ENCODE measurements at places on chromosomes 12 and 14.

GRCh38 chr14:63881926-63882325 is 29.1 kb downstream of the SYNE2 start:
- DNase-seq, result no peak

DNA sequence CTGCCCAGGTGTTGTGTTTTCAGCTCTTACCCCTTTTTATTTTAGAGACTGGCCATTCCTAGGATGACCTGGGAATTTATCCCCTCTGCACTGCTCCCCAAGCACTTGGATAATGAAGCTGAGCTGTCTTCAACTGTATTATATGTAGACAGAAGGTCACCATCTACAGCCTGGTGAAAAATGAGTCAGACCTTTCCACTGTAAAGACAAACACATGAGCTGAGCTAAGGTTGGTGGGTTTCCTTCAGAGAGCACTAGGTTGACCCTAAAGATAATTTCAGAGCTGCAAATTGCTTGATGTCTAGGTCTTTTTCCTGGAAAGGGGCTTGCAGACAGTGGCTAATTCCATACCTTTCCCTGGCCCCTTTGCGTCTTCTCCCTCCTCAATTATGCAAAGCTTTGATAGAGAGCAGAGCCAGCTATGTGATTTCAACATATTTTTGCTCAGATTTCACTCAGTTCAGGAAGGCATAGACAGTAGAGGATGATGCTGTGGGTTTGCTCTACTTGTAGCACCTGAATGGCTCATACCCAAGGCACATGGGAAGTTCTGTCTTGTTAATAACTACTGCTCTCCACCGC is 9.2 kb upstream of the IKZF4 start:
- no peak for DNase-seq

DNA sequence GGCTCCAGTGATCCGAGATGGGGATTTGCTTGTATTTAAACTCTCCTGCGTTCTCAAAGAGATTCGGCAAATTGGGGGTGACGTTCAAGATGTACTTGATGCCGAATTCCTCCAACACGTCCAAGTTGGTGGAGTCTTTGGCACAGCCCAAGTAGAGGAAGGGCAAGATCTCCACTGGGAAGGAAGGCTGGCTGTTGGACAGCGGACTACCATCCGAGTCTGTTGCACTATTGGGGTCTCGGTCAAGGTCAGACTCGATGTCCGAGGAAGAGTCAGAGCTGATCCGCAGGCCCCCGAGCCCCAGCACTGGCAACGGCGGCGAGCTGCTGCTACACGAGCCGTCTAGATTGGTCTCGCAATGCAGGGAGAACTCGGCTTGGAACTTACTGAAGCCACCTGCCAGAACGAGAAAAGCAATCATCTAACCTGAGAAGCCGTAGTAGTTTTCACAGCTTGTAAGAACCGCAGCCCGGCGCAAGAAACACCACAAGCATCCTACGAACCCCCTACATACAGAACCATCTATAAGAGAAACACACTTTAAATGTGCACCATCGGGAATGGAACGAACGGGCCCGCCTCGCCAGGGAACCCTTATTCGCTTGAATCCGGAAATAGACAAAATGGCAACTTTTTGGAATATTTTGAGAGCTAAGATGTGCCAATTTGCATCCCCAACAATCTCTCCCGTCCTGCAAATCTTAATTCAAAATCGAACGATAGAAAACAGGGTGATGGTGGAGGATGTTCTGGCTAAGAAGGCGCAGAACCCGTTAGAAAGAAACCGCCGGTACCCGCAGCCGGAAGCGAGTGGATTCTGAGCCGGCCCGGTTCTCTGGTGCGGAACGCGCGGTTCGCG is 1.4 kb downstream of the DUSP6 start:
- peak; percentile 20 for DNase-seq

GRCh38 chr12:108514468-108514972 is 557 bp upstream of the FICD start:
- no peak for DNase-seq

- DNase-seq, result no peak
These were observed 846.8 kb downstream of the NRXN3 start for GRCh38 chr14:79016828-79017505.

- no peak for DNase-seq
These were observed 4.9 kb upstream of the DCAF4 start for GRCh38 chr14:72921396-72921795.

GRCh38 chr12:14605401-14605989 is 37.8 kb upstream of the PLBD1 start:
- no peak for DNase-seq

- DNase-seq, result no peak
These were observed 70.4 kb upstream of the RIC8B start for GRCh38 chr12:106704081-106704480.

- DNase-seq, result no peak
These were observed 63.6 kb downstream of the CHST11 start for GRCh38 chr12:104520242-104520900.

GRCh38 chr12:57817261-57817989 is 1.1 kb downstream of the AVIL start:
- DNase-seq, result no peak

GRCh38 chr14:31419967-31420318 is 407 bp downstream of the HEATR5A start:
- no peak for DNase-seq

- no peak for DNase-seq
These were observed 54.9 kb downstream of the BEGAIN start for GRCh38 chr14:100532154-100532861.

- DNase-seq, result no peak
These were observed 81.8 kb downstream of the NOS1 start for GRCh38 chr12:117279606-117280005.

DNA sequence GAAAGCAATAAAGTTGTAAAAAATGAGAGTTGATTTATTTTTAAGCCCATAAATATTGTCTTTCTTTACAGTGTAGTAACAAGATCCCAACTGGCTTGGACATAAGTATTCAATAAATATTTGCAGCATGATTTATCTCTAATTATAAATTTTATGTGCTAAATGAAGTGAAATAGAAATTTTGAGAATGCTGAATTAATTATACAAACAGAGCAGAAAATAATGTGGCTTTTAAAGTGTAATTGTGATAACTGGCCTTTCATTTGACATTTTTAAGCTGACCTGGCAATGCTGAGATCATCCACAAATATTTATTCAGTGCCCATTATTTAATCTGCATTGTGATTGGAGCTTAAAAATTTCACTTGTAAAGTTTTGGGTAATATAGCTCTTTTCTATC is 201.6 kb upstream of the NAV3 start:
- no peak for DNase-seq

GRCh38 chr12:48986720-48987291 is 8.7 kb downstream of the WNT1 start:
- DNase-seq, result no peak

DNA sequence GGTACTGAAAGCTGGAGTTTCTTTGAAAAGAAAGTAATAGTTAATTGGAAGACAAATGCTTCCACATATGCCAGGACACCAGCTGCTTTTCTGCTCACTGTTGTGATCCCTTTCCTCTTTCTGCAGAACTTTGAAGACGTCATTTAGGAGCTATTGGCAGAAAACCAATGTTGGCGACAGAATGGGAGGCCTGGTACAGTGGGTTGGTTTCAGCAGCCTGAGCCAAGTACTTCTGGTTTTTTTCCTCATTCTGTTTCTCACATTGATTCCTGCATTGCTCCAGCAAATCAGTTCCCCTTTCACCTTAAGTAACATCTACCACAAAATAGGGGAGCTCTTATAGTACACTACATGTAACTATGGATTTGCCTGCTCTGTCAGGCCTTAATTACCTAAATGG is 96.9 kb downstream of the FIGNL2 start:
- DNase-seq, result no peak

- no peak for DNase-seq
These were observed 151.6 kb downstream of the SYT1 start for GRCh38 chr12:79016181-79016580.

GRCh38 chr12:93882763-93883162 is 205.6 kb downstream of the CRADD start:
- no peak for DNase-seq

GRCh38 chr14:85528080-85528896 is 1.7 kb upstream of the FLRT2 start:
- DNase-seq, result no peak

DNA sequence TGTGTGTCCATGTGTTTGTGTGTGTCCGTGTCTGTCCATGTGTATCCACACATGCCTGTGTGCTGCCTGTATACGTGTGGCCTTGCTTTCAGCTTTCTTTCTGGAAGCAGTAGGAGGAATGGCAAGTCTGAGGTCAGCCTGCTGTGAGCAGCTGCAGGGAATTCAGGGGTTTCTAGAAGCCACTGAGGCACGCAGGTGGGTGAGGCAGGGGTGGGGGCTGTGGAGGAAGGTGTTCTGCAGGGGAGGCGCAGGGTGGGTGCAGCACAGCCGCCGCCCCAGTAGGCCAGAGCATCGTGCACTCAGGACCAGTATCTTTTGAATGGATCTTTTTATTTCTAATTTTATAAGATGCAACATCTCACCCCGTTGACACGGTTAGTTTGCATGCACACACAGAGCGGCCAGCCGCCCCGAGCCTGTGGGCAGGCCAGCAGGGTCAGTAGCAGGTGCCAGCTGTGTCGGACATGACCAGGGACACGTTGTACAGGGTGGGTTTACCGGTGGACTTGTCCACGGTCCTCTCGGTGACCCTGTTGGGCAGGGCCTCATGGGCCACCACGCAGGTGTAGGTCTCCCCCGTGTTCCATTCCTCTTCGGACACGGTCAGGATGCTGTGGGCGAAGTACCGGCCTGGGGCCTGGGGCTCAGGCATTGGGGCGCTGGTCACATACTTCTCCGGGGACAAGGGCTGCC is 327.7 kb downstream of the TMEM121 start:
- no peak for DNase-seq

GRCh38 chr12:122093098-122093883 is 14.7 kb downstream of the MLXIP start:
- no peak for DNase-seq

DNA sequence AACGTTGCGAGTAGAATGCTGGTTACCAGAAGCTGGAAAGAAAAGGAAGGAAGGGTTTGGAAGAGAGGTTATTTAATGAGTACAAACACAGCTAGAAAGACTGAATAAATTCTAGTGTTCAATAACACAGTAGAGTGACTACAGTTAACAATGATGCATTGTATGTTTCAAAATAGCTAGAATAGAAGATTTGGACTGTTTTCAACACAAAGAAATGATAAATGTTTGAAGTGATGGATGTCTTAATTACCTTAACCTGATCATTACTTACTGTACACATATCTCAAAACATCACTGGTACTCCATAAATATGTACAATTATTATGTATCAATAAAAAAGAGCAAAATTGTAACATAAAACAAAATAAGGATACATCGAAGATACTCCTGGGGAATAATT is 1221.8 kb upstream of the SEL1L start:
- DNase-seq, result no peak

GRCh38 chr12:3277306-3277943 is 200.2 kb downstream of the TSPAN9 start:
- no peak for DNase-seq

- DNase-seq, result no peak
These were observed 15.7 kb upstream of the TMEM119 start for GRCh38 chr12:108613548-108613947.

GRCh38 chr12:100359822-100360221 is 2.9 kb downstream of the SLC17A8 start:
- no peak for DNase-seq

DNA sequence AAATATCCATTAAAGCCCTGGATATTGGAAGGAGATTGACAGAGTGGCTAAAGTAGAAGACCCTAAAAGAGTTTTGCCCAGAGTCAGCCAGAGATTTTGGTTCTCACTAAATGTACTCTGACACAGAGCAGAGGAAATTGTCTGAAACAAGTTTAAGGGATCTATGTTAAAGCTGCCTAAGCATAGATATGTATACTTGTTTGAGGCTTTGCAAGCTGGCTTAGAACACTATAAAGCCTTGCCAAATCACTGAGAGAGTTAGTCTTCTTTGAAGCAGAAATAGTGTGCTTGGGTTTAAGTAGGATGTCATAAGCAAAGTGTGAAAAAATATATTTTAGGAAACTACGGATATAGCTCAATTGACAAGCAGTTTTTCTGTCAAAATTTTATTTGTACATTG is 653.5 kb downstream of the FSCB start:
- no peak for DNase-seq

DNA sequence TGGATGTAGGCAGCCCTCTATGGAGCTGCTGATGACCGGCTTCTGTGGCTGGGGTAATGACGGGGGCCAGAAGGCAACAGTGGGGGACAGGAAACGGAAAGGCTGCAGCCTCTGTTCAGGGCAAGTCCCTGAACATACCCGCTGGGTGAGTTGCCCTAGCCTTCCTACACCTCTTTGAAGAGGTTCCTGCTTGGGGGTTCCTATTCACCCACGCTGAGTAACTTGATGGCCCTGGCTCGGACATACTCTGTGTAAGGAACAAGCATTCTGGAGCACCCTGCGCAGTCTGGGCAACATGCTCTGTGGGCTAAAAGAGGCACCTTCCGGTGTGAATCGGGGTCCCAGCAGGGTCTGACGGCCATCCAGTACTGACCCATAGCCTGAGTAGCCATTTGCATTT is 17.7 kb upstream of the GSC start:
- DNase-seq, result no peak

- DNase-seq, result no peak
These were observed 464.5 kb downstream of the GXYLT1 start for GRCh38 chr12:41680155-41680554.

GRCh38 chr12:69966409-69966808 is 141.4 kb downstream of the MYRFL start:
- DNase-seq, result no peak

- DNase-seq, result no peak
These were observed 112.0 kb downstream of the DENND5B start for GRCh38 chr12:31478898-31479297.

- DNase-seq, result no peak
These were observed 25.5 kb upstream of the DIO3 start for GRCh38 chr14:101535701-101536207.
